CD4-positive, alpha-beta T cell treated with Interleukin-12 subunit alpha and Interleukin-12 subunit beta, for 1 hour (primary cell): ENCODE measurements at places on chromosomes 1 and 21.

DNA sequence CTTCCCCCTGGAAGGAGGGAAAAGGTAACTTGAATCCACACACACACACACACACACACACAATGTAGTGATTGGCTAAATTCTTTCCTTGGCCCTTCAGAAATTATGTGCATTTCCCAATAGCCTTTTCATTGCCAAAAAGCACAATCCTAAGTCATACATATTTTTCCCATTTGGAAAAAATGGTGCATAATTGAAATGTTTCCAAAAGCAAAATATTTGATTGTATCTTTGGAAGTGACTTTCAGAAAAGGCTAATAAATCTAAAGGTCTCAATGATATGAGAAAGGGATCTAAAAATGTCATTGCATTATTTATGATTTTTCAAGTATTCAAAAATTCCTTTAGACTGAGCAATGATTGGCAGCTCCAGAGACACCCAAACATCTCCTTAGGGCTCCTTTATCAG lies 43.5 kb upstream of the NEK7 start:
- no peak for DNase-seq

DNA sequence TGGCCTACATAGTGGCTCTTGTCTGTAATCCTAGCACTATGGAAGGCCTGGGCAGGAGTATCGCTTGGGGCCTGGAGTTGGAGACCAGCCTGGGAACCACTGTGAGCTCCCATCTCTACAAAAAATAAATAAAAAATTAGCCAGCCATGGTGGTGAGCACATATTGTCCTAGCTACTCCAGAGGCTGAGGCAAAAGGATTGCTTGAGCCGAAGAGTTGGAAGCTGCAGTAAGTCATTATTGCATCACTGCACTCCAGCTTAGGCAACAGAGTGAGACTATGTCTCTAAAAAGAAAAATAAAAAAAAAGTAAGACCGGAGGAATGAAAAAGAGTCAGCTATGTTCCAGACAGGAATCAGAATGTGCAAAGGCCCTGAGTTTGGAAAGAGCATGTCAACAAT lies 115.3 kb downstream of the CYYR1 start:
- DNase-seq: no peak

GRCh38 chr1:220922951-220923350 lies 43.7 kb downstream of the HLX start:
- DNase-seq: no peak

GRCh38 chr1:76137746-76138145 lies 63.2 kb downstream of the ST6GALNAC3 start:
- no peak for DNase-seq

- DNase-seq: no peak
Observed at GRCh38 chr1:3087049-3087448, 18.0 kb downstream of the PRDM16 start.

- no peak for DNase-seq
Observed at GRCh38 chr1:26953374-26953773, 6.9 kb downstream of the KDF1 start.

- DNase-seq: no peak
Observed at GRCh38 chr1:94039871-94040569, 80.9 kb downstream of the ABCA4 start.

DNA sequence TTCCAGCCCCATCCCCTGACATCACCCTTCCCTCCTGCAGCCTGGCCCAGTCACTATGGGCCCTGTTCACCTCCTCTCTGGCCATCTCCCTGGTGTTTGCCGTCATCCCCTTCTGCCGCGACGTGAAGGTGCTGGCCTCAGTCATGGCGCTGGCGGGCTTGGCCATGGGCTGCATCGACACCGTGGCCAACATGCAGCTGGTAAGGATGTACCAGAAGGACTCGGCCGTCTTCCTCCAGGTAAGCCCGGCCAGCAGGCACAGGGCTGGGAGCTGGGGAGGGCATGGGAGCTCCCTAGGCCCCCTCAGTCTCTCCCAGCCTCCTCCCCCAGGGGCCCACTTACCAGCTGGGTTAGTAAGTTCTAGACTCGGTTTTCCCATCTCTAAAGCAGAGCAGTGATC lies 52.1 kb downstream of the ELK4 start:
- no peak for DNase-seq

DNA sequence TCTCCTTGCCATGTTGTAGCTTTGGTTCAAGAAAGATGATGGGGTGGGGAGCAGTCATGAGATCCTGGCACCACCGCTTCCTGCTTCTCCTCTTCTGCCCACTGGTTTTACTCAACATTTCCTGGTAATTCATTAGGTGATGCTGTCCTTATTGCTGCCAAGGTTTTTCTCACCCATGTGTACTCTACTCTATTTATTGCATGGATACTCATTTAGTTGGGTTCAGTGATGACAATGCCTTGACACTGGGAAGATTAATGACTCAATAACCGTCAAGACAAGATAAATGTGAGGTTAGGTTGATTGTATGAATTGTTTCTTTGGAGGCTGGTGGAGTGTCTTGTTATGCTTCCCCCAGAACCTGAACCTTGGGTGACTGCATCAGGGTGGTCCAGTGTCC lies 484.2 kb downstream of the SIPA1L2 start:
- no peak for DNase-seq

GRCh38 chr21:40841524-40842196 lies 5.3 kb downstream of the DSCAM start:
- DNase-seq: no peak

DNA sequence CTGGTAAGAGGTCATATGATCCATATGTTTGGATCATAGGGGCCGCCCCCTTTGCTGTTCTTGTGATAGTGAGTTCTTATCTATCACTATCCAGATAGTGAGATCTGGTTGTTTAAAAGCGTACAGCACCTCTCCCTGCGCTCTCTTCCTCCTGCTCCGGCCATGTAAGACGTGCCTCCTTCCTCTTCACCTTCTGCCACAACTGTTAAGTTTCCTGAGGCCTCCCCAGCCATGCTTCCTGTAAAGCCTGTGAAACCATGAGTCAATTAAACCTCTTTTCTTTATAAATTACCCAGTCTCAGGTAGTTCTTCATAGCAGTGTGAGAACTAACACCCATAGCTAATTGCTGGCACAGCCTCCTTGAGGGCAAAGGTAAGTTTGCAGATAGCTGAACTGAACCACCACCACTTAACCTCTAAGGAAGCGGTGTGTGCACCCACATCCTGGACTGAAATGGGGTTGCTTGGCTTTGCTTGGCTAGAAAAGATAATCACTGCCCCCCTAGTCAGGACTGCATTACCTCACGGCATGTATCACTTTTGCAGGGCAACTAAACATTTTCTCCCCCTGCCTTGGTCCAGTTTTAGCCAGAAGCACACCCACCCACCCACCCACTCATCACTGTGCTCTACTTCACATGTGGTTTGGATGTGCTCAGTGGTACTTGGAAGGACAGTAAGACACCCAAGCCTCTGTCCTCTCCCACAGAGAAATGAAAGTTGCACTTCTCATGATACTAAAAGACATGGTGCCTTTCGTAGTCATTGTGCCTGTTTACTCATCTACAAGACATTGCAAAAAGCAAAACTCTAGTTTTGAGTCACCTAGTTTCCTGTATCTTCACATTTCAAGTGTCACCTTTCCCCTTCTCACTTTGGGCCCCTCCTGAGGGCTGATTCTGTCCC lies 23.1 kb upstream of the PTAFR start:
- peak; percentile 71 for DNase-seq

DNA sequence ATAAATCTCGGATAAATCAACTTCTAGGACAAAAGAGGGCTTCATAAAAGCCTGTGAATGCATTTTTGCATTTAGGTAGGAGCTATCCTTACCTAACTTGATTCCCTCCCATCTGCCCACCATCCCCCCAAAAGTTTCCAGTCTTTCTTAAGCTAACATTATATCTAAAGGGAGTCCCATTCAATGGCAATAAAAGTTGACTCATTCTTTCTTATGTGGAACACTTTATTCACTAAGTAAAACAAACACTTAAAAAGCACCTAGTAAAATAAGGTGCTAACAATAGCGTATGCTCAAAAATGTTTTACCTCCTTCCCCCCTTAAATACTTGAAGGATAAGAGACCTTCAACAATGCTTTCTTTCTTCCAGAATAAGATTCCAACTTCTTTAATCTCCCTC lies 83.8 kb downstream of the GON4L start:
- DNase-seq: no peak

- no peak for DNase-seq
Observed at GRCh38 chr1:238492271-238492670, 601.5 kb upstream of the ZP4 start.

GRCh38 chr1:230869500-230869899 lies 1.2 kb upstream of the C1orf198 start:
- no peak for DNase-seq

GRCh38 chr21:28099001-28099705 lies 893.5 kb downstream of the LTN1 start:
- no peak for DNase-seq

DNA sequence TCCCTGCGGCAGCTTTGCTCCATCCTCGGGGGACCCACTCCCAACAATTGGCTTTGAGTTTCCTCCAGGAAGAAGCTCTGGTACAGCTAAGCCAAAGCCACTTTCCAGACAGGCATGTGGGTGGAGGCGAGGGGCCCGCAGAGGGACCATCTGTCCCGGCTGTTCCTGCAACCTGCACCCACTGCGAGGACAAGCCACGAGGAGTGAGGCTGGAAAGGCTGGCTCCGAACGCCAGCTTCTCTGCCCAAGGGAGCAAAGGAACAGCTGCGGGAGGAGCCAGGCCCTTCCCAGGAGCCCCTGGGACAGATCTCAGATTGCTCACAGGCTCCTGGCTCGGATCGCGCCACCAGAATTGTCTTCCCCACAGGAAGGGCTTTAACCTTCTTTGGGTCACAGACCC lies 28.3 kb upstream of the PEF1 start:
- DNase-seq: no peak

DNA sequence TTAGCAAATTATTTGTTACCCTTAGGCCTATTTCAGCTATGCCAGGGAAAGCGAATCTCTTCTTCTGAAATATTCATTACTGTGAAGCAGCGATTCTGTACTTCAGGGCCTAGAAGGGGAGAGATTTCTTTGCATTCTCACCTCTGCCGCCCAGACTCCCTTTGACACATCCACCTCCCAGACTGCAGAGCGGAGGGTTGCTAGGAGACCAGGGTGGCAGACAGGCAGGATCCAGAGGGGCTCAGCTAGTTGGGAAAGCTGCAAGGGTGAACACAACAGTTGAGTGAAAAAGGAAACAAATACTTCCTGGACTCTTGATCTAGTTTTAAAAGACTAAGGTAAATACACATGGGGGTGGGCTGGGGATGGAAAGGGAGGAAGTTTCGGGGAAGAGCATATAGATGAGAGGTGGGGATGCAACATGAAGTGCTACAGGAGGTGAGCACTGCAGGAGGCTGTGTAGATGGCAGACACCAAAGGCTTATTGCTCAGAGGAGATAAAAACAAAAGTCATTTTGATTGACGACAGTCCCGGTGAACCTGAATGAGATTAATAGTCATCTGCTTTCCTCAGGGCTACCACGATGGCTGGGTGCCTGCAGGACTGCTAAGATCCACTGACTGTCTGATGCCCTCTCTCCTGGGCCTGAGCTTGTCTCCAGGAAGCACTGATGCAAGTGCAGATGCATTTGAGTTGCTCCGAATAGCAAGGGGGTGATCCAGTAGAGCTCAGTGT lies 26.4 kb upstream of the RAB3GAP2 start:
- DNase-seq: no peak

GRCh38 chr1:202157945-202158344 lies 2.5 kb downstream of the PTPN7 start:
- no peak for DNase-seq

DNA sequence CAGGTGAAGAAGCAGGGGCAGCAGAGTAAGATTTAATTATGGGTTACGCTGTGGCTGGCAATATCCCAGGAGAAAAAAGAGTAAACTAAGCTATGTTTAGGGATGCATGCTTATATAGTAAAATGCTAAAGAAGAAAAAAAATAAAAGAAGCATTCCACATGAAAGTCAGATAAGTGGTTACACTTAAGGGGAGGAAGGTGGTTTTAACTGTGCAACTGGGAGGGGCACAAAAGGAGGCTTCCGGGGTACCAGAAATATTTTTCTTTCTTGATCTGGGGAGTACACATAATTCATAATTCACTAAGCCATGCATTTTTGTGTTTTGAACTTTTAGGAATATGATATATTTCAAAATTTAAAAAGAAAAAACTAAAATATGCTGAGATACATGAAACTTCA lies 39.5 kb downstream of the USP48 start:
- DNase-seq: no peak

DNA sequence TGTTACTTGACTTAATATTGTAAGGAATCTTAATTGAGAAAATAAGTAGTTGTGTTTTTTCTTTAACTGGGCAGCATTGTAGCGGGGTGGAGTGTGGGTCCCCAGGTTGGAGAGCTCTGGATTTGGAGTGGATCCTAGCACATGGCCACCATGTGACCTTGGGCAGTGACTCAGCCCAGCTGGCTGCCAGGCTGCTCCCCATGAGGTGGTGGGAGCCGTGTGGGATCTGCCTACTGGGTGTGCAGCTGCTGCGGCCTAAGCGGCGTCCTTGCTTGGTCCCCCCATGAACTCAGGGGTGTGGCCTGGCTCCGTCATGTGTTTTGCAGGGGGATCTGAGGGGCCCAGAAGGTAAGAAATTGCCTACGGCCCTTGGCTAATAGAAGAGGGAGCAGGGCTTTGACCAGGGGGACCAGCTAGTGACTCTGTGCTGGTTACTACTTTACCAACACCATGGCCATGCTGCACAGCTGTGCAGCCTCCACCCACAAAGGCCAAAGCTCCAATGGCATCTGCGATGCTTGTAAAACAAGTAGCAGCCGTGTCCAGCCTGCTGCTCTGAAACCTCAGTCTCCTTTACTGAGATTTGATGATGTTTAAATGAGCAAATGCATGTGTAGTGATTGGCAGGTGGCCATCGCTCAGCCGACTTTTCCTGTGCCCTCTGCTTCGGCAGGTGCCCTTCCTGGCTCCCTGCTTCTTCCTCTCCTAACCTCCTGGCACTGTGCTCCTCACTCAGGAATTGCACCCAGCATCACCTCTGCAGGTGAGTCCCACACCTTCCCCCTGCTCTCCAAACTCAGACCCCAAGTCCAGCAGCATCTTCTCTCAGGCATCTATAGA lies 68.3 kb downstream of the ADARB1 start:
- DNase-seq: no peak

DNA sequence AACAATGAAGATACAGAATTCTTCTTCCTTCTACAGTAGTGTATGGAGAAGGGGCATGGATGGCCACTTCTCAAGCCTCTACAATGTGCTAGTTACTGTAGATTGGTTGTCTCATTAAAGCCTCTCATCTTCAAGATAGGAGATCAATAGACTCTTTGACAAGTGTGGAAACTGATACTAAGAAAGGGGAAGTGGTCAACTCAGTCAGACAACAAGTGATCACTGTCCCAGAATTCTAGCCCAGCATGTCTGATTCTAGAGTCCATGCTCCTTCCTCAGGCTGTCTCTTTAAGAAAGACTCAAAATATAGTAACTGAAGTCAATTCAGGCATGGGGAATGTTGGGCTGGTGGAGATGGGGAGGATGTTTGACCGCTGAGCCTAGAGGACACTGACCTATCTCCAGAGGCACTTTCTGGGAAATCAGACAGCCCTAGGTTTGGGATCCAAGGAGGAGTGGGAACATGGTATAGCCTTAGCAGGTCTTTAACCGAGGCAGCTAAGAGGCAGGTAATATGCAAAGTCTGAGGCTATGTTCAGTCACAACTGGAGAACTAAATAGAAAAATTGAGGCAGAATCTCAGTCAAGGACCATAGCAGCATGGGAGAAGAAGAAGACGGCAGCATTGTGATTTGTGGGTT lies 39.3 kb upstream of the EYA3 start:
- DNase-seq: no peak

- peak; percentile 78 for DNase-seq
Observed at GRCh38 chr21:15483138-15483780, 246.5 kb upstream of the USP25 start.

GRCh38 chr1:67612788-67613241 lies 72.2 kb upstream of the GADD45A start:
- no peak for DNase-seq

GRCh38 chr1:76784502-76784901 lies 82.8 kb upstream of the ST6GALNAC5 start:
- DNase-seq: no peak
